Tibial nerve (tissue), 4 donors: ENCODE measurements at places on chromosomes 7 and 10.

DNA sequence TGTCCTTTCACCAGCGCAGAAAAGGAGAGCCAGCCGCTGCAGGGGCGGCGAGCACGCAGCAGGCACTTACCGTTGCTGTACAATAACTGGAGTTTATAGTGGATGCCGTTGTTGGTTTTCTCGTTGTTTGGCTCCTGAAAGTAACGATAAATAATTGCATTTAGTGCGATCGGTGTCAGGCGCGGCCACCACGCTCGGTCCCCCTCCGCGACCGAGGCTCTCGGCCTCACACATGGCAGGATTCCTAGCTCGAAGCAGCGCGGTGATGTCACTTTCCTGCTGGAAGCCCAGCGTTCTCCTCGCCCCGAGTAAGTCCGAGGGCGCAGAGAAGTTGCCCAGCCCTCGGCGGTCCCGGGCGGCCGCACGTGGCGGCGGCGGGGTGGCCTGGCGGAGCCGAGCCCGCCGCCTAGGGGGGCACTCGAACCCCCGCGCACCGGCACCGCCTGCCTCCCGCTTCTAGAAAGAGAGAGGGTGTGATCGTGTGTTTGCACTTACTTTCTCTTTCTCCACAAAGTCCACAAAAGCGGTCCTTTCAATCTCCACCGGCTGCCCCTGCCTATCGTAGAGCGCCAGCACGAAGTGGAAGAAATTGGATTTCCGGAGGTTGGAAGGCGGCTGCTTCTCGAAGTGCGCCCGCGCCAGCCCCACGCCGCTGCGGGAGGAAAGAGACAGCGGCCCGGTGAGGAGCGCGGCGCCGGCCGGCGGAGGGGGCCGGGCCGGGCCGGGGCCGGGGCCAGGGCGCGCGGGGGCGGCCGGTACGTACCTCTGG lies 1.0 kb downstream of the EBF3 start:
- H3K27ac ChIP-seq = peak overlapping the region; percentile 83
- no peaks in the 10 kb centered on the region for H3K36me3 ChIP-seq
- H3K4me1 ChIP-seq = peaks cover 18% of the 10 kb centered on the region

DNA sequence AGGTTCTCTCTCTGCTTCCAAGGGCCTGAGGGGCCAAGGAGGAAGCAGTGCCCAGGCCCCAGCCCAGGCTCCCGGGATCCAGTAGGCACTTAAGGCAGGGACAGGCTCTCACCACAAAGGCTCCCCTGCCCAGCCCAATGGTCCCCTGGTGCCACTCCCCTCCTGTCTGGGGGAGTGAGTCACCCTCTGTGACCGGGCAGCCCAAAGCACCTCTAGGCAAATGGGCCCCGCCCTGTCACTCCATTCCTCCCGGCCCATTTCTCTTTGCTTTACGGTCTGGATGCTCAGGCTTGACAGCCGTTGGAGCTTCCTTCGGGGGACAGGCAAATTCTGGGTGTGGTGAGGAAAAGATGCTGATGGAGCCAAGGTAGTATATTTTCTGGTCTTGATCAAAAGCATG lies at the start of gene CALHM3:
TSS of gene CALHM3 (minus strand) at position 106 of the 400 bp plus-strand sequence. CDS start 208 bp downstream, outside the sequence.
- DNase-seq = no peak
- no peak within 1 kb of the TSS for H3K4me3 ChIP-seq
- H3K27ac ChIP-seq = no peak within 1 kb of the TSS
- H3K27me3 ChIP-seq = no peaks in the 10 kb centered on the region
- no peaks in the 10 kb centered on the region for H3K4me1 ChIP-seq

DNA sequence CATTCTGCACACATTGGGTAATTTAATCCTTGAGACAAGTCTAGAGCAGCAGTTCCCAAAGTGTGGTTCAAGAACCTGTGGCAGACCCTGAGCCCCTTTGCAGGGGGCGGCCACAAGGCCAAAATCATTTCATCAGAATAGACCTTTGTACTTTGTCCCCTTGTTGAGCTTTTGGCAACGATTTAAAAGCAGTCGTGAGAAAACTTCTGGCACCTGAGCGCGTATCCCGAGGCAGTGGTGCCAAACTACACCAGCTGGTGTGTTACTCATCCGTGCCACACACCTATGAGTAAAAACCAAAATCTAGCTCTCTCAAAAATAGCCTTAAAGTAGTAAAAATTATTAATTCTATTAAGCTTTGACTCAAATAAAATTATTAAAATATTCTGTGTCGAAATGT lies 306.8 kb downstream of the SDK1 start:
- H3K4me1 ChIP-seq = no peaks in the 10 kb centered on the region
- no peak for DNase-seq
- no peak overlapping the region for H3K4me3 ChIP-seq
- H3K36me3 ChIP-seq = no peaks in the 10 kb centered on the region
- no peak overlapping the region for H3K27ac ChIP-seq
- no peaks in the 10 kb centered on the region for H3K27me3 ChIP-seq

DNA sequence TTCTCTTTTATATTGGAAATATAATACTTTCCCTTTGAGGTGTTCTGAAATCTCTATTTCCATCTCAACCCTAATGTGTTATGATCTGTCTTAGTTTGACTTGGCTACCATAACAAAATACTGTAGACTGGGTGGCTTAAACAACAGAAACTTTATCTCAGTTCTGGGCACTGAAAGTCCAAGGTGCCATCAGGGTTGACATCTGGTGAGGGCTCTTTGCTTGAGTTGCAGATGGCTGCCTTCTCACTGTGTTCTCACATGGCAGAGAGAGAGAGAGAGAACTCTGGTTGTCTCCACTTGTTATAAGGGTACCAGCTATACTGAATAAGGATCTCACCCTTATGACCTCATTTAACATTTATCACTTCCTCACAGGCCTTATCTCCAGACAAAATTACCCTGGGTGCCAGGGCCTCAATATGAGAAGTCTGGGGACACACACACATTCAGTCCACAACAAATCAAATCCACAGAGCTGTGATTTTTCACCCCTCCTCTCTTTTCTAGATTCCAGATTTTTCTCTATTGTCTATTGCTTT lies 104.5 kb downstream of the SRI start:
- DNase-seq = no peak
- no peaks in the 10 kb centered on the region for H3K4me1 ChIP-seq
- no peaks in the 10 kb centered on the region for H3K36me3 ChIP-seq
- no peak overlapping the region for H3K4me3 ChIP-seq

GRCh38 chr10:125868372-125868975 lies 12.6 kb downstream of the DHX32 start:
- H3K27me3 ChIP-seq = no peaks in the 10 kb centered on the region
- no peak overlapping the region for H3K27ac ChIP-seq
